ENCODE measurements at places on chromosomes 12 and 14. TPM values are rescaled to one million over a fixed set of nuclear protein-coding genes. Genes with fewer than 3 reads are reported as not detected.

DNA sequence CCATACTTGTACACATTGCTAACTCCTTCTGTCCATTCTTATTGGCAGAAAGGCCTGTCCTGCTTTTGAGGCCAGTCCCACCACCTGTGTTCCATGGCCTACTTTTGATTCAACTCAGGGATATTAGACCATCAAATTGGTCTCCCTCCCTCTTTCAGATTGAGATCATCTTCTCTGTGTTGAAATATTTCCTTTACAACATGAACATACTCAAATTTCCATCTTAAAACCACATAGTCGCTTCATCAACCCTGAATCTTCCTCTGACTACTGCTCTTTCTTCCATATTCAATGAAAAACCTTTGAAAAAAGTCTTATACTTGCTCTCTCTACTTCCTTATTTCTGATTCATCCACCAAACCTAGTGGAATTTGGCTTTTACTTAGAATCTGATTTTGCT is 34.9 kb downstream of the TRMT5 start:
- no peak for DNase-seq

DNA sequence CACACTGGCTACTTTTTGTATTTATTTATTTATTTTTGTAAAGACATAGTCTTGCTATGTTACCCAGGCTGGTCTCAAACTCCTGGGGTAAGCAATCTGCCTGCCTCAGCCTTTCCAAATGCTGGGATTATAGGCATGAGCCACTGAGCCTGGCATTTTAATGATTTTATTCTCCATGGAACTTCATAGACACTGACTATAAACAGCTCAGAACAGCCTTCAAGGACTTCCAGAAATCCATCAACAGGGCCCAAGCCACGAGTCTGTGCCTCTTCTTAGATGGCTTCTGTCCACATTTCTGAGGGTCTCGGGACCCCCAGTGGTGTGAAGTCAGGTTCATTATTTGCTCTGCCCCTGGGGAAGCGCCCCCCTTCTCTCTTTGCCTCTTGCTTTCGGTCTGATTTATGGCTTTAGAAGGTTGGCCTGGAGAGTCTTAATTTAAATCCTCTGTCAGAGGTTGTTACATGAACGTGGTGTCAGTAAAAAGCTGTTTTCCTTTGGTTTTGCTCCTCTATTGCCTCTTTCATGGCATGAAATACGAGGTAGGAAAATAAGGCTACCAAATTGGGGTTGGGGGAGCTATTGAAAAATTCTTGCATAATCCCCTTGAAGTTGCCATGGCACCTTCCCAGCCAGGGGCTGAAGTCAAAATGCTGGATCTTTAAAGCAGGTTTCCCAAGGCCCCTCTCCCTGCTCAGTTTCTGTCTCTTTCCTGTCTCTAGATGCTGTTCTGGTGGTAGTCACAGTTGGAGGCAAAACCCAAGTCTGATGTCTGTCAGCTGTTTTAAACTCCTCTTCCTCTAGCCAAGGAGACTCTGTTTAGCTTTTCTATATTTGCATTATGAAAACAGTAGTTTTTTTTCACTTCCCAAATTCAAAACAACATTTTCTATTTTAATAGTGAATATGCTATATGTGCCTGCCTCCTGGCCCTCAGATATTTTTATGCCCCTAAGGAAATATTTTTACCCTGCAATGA is 129.4 kb downstream of the SMOC1 start:
- DNase-seq, result no peak

DNA sequence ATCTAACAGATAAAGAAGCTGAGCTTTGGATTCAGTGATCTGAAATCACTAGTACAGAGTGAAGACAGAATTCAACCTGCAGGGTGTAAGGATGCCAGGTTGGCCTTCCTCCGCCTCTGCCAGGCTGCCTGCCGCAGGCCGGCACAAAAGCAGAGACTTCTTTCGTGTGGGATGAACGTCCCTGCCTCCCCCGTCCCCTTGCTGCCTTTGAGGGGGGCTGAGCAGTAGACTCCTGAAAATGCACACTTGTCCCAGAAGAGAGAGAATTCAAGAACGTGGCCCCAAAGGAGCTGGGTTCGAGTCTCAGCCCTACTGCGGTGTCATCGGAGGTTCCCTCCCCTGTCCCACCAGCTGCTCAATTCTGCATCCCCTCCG is 154.3 kb downstream of the BCL11B start:
- DNase-seq, result no peak

- DNase-seq, result no peak
These were observed 40.9 kb upstream of the ELK3 start for GRCh38 chr12:96153131-96153725.

- no peak for DNase-seq
These were observed 1.8 kb upstream of the WNK1 start for GRCh38 chr12:750366-751191.

DNA sequence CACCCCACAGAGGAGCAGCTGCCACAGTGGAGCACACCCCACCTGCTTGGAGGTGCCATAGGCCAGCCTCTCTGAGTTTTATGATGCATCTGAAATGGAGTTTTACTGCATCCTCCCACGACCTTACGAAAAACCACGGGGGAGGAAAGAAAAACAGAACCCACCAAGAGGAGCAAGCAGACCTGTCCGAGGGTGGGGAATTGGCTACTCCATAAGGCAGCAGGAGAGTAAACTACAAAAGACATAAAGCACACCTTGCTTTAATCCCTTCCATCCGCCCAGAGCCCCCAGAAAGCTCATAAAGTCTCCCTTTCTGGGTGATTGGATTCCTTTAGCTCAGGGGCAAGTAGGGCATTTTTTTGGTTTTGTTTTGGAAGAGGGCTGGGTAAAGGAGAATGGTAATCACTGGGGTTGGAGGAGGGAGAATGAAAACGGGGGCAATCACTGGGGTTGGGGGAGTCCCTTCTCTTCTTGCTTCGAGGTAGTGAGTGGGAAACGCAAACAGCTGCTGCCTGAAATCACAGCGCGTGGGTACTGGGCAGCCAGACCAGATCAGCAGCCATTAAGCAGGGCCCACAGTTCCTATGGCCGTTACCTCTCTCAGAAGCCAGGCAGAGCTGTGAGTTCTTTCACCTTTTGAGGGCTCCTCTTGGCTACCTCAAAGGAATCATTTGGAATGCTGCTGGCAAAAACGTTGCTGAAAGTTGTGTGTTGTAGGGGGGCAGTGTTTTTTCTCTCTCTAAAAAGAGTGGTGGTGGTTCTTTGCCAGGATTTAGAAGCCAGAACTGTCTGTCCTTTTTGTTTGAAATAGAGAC is 433.6 kb downstream of the ZFP36L1 start:
- DNase-seq, result no peak

PLEKHA5 gene
- total RNA-seq, result 3.2 TPM

Measured in activated T-helper 2 cell treated with anti-CD3 and anti-CD28 coated beads, Interferon-gamma antibody, Interleukin-2, Interleukin-4, amounts not matched to agents 10 μg/mL and 5 μg/mL and 100 μg/mL, durations not matched to agents 14 hours and 24 hours and 36 hours (primary cell).